ENCODE measurements at places on chromosomes 6 and 20. TPM values are rescaled to one million over a fixed set of nuclear protein-coding genes. Genes with fewer than 3 reads are reported as not detected.

The RTF2 gene
- 77.0 TPM for total RNA-seq

The CDC40 gene
- total RNA-seq: 25.0 TPM

The SLC17A9 gene
- total RNA-seq: 60.2 TPM

The SRSF12 gene
- not detected for total RNA-seq

The FBXL4 gene
- total RNA-seq: 8.2 TPM

The PRPH2 gene
- total RNA-seq: not detected

The CPXM1 gene
- total RNA-seq: 0.90 TPM

The NFATC2 gene
- 20.0 TPM for total RNA-seq

The CABLES2 gene
- 15.2 TPM for total RNA-seq

The PRELID3B gene
- total RNA-seq: 86.1 TPM

The MYLK2 gene
- total RNA-seq: 0.67 TPM

The EYS gene
- not detected for total RNA-seq

The PREX1 gene
- 108 TPM for total RNA-seq

The ZSWIM3 gene
- total RNA-seq: 4.1 TPM

The CLPSL1 gene
- total RNA-seq: not detected

The MGME1 gene
- 26.8 TPM for total RNA-seq

The ZNF311 gene
- not detected for total RNA-seq

The NOX3 gene
- total RNA-seq: not detected

The TPX2 gene
- total RNA-seq: 104 TPM

The SMPDL3A gene
- 0.13 TPM for total RNA-seq

The SAPCD1 gene
- 8.6 TPM for total RNA-seq

The TMC2 gene
- not detected for total RNA-seq

The DNAAF9 gene
- total RNA-seq: 1.9 TPM

The SCP2D1 gene
- total RNA-seq: not detected

The HCRTR2 gene
- not detected for total RNA-seq

The SYNGAP1 gene
- 9.2 TPM for total RNA-seq

The ZC3H12D gene
- total RNA-seq: 15.7 TPM

The OSER1 gene
- 21.6 TPM for total RNA-seq

The PNLDC1 gene
- not detected for total RNA-seq

The SULF2 gene
- total RNA-seq: 2.9 TPM

The GUCA1A gene
- total RNA-seq: not detected

The ACTL10 gene
- total RNA-seq: 3.7 TPM

The TBP gene
- 18.3 TPM for total RNA-seq

The ADNP gene
- total RNA-seq: 74.5 TPM

The PBOV1 gene
- not detected for total RNA-seq

The SLC17A4 gene
- total RNA-seq: 0.05 TPM

The WFDC5 gene
- not detected for total RNA-seq

The FAXC gene
- total RNA-seq: not detected

The SLC17A1 gene
- not detected for total RNA-seq

The ELOVL4 gene
- total RNA-seq: not detected

Measured in GM12878 (cell line).